ENCODE measurements at places on chromosomes 13 and 19.
A peak's percentile ranks its signal among the peaks of the same experiment; 100 is the strongest.

GRCh38 chr13:76854894-76855293, 31.3 kb downstream of the KCTD12 start:
- no peak for DNase-seq

DNA sequence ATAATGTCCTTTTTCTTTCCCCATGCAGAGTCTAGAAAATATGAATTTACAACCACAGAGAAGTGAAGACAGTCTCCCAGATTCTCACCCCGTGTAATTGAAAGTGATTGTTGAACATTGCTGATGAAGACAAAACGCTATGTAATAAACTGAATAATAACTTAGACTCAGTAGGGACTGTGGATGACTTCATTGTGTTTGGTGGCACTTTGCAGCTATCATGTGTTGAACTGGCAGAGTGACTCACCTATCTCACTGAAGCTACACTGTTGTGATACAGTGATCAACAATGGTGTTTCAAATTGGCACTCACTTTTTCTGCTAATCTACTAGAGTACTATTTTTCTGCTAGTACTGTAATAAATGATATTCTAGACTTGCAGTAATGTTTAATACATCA, 261.3 kb downstream of the DACH1 start:
- DNase-seq = no peak

GRCh38 chr13:94346261-94347019, 133.0 kb downstream of the DCT start:
- DNase-seq = peak; percentile 40

DNA sequence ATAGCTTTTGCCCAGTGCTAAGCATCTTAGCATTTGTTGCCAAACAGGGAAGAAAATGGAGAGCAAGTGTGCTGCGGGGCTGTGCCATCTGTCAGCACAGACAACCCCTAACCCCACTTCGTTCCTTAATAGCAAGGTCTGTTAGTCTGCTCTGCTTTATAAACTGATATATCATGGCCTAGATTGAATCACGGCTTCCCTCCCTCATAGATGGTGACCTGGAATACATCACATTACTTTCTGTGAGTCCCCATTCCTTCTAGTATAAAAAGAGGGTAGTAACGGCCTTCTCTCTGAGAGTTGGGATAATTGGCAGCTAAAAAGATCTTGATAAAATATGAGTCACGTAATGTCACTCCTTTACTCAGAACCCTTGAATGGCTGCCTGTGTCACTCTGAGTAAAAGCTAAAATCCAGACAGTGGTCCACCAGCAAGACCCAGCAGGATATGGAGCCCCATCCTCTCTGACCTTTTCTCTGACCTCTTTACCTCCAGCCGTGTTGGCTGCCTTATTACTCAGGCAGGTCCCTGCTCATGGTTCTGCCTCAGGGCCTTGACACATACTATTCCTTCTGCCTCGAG, 151.7 kb downstream of the DLEU7 start:
- DNase-seq = no peak

DNA sequence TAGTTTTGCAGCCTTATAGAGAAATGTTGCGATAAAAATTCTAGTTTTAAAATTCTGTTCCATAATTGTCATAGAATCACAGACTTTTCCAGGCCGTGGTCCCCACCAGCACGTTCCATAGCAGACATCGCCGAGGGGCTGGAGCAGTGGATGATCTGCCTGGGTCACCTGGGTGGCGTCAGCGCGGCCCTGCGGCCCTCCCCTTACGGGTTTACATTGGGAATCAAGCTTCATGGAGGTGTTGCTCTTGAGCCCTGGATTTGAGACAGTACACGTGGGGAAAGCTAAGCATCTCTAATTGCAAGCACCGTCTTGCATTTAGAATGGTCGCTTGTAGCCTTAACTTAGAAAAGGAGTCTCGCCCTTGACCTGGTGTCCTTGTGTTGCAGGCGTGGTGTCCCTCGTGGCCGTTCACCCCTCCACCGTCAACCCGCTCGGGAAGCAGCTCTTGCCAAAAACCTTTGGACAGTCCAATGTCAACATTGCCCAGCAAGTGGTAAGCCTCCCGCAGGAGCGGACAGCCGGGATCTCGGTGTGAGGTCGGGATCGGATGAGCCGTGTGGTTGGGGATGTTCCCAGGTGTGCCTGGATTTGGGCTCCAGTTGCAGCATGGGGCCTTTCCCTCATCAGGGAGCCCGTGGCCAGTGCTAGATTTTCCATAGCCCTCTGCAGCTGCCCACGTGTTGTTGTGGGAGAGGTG, 35.1 kb downstream of the ATP4B start:
- no peak for DNase-seq

- DNase-seq = no peak
These were observed 6.3 kb upstream of the B3GNT3 start for GRCh38 chr19:17788632-17789031.

Data from stimulated activated CD4-positive, alpha-beta T cell treated with anti-CD3 and anti-CD28 coated beads, Interleukin-2, amount 100 ng/mL, for 24 hours (primary cell).